ENCODE measurements at places on chromosomes 4 and X.

- no peak for DNase-seq
These were observed 3.7 kb downstream of the ADGRG4 start for GRCh38 chrX:136304493-136304892.

- DNase-seq, result no peak
These were observed 127.3 kb upstream of the KLF3 start for GRCh38 chr4:38536716-38537115.

DNA sequence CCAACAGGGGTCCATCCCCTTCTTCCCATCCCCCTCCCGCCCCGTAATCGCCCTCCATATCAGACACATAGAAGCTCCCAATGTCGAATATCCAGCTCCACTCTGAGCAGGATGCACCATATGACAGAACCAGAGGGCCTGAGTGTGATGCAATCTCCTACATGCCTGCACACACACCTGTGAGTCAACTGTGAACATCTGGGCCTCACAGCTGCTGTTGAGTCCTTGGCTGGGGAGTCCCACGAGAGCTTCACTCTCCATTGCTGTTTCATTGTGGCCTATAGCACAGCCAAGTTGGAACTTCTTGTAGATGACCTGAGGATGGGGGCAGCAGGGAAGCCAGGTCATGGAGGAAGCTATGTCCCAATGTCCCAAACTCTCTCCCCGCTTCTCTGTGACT, 8.2 kb downstream of the SLC38A5 start:
- DNase-seq, result no peak

DNA sequence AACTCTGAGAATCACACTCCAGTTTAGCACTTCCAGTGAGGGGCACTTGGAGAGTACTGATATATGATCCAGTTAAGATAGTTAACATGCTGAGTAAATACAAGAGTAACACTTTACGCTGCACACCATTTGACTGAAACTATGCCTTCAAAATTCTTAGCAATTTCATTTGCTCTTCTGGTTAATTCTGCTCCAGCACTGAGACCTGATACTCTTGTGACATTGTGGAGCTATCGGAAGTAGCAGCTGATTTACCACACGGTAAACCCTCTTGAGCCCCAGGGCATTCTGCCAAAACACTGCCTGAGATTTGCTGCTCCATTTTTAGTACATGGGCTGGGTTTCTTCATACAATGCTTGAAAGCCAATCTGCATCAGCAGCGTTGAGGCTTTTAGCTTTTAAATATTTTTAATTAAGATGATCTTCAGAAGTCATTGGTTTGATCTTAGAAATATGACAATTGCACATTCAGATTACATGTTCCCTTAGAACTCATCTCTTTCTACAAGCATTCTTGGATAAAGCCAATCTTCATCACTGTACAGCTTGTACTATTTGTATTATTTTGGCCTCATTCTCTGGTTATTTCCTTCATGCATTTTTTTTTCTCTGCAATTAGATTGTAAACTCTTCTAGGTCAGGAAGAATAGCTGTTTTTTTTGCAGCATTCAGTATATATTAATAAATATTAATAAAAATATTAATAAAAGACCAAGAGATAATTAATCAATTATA, 67.8 kb upstream of the ETNPPL start:
- no peak for DNase-seq

All from thymus (tissue), 14 donors.